ENCODE measurements at places on chromosomes 16 and 17.

DNA sequence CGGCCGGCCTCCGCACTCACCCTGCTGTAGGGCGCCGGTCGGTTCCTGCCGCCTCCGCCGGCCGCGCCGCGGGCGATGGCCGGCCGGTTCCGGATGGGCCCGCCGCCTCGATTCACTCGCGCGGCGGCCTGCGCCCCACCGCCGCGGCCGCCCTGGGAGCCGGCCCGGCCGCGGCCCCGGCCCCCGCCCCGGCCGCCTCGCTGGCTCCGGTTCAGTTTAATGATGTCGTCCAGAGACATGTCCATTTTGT lies 158 bp downstream of the ALYREF start:
- no peak for DNase-seq

DNA sequence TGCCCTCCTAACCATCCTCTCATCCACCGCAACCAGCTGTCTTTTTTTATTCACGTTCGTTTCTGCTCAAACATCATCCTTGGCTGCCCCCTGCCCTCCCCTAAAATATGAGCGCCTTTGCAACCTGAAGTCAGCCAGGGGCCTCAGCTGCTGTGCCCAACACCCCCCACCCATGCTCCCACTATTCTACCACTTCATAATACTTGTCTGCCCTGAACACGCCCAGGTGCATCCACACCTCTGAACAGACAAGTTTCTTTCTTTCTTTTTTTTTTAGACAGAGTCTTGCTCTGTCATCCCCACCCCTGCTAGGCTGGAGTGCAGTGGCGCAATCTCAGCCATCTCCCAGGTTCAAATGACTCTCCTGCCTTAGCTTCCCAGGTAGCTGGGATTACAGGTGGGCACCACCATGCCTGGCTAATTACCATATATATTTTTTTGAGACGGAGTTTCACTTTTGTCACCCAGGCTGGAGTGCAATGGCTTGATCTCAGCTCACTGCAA lies 26.9 kb downstream of the CEP295NL start:
- DNase-seq, result no peak

DNA sequence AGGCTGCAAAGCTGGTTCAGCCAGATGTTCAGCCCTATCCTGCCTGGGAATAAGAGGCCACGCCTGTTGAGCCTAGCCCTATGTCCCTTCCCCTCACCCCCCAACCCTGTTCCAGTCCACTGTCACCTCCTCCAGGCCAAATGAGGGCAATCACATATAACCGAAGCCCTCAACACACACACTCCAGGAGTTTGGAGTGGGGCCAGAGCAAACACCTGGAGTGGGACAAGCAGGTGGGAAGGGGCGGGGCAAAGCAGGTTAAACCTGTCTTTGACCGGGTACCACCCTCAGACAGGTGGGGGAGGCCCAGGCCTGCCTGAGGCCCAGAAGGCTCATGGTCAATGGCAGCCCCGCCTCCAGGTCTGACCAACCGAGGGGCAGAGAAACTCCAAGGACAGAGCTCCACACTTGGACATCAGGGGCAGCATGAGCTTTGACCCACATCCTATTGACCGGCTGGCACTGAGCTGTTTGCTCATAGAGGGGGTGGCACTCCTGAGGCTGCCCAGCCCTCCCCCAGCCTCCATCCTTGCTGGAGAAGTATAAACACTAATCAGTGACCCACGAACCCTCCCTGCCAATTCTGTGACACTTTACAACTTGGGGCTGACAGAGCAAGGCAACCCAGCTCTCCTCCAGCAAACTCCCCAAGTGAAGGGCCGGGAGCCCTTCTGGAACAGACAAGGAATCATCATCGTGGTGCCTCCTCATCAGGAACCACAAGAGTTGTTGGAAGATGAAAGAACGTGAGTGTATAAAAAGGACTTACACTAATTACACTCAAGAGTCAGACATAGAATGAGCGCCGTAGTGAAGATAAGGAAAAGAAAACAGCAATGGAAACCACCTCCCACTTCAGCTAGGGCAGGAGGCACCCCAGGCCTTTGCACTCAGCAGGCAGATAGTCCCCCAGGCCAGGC lies 1.5 kb downstream of the ESRP2 start:
- DNase-seq, result no peak

GRCh38 chr16:57475711-57476339 lies 10.5 kb downstream of the DOK4 start:
- DNase-seq, result no peak

- no peak for DNase-seq
These were observed 6.7 kb downstream of the TRPV1 start for GRCh38 chr17:3602499-3602898.

- DNase-seq, result no peak
These were observed 10.8 kb downstream of the MAP2K3 start for GRCh38 chr17:21295036-21295952.

- no peak for DNase-seq
These were observed 54.2 kb upstream of the TRAP1 start for GRCh38 chr16:3771513-3771912.

- DNase-seq, result no peak
These were observed 64.8 kb upstream of the TBC1D3K start for GRCh38 chr17:37859451-37859850.

- no peak for DNase-seq
These were observed 2.3 kb downstream of the ARL4D start for GRCh38 chr17:43400943-43401717.

GRCh38 chr16:85639529-85640253 lies 26.6 kb downstream of the GSE1 start:
- no peak for DNase-seq

- no peak for DNase-seq
These were observed 214.1 kb downstream of the SEC14L1 start for GRCh38 chr17:77354670-77355455.

DNA sequence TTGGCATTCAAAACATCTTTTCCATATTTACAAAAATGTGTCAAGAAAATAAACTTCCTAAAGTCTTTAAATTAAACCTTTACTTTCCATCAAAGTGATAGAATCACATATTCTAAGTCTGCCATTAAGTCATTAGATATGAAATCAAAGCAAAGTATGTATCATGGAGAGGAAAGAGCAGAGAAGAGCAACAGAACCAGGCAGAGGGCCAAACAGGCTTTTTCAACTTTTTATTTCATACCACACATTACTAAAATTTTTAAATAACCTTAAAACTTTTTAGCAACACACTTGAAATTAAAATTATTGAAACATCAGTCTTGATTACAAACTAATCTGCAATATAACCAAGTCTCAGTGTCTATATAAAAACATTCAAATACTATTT lies 13.8 kb downstream of the SIAH1 start:
- DNase-seq, result no peak

GRCh38 chr17:59859444-59860025 lies 33.2 kb downstream of the TUBD1 start:
- DNase-seq, result peak; percentile 33

GRCh38 chr17:9907883-9908648 lies 3.0 kb upstream of the RCVRN start:
- no peak for DNase-seq

DNA sequence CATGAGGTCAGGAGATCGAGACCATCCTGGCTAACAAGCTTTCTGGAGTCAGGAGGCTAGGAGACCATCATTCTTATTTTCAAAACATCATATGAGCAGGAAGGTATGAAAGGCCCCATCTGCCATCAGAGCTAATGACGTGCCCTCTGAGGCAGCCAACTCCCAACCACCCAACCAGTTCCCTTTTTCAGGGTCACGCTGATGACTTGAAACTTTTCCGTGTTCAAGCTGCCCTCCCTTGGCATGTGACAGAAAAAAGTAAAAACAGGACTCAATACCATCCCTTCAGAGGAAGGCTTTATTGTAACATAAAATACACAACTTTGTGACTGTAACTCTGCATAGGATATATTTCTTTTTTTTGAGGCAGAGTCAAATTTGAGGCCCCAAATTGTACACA lies 4.6 kb upstream of the GHDC start:
- no peak for DNase-seq

DNA sequence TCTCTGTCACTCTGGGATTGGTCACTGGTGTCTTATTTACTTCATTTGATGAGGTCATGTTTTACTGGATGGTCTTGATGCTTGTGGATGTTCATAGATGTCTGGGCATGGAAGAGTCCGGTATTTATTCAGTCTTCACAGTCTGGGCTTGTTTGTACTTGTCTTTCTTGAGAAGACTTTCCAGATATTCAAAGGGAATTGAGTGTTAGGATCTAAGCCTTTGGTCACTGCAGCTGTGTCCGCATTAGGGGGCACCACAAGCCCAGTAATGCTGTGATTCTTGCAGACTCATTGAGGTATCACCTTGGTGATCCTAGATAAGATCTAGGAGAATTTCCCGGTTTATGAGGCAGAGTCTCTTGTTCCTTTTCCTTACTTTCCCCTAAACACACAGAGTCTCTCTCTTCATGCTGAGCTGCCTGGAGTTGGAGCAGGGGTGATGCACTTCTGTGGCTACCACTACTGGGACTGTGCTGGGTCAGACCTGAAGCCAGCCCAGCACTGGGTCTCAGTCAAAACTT lies 214.7 kb downstream of the SPECC1 start:
- no peak for DNase-seq

- DNase-seq, result peak; percentile 69
These were observed 29.4 kb downstream of the COG7 start for GRCh38 chr16:23423496-23424049.

DNA sequence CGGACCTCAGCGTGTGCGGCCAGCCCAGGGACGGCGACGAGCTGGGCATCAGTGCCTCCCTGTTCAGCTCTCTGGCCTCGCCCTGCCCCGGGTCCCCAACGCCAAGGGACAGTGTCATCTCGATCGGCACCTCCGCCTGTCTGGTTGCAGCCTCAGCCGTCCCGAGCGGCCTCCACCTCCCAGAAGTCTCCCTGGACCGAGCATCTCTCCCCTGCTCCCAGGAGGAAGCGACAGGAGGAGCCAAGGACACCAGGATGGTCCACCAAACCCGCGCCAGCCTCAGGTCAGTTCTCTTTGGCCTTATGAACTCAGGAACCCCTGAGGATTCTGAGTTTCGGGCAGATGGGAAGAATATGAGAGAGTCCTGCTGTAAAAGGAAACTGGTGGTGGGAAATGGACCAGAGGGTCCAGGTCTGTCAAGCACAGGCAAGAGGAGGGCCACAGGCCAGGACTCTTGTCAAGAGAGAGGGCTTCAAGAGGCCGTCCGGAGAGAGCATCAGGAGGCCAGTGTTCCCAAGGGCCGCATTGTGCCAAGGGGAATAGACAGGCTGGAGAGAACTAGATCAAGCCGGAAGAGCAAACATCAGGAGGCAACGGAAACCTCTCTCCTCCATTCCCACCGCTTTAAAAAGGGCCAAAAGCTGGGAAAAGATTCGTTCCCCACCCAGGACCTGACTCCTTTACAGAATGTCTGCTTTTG lies 825 bp downstream of the HASPIN start:
- no peak for DNase-seq

- DNase-seq, result no peak
These were observed 79.1 kb downstream of the C17orf67 start for GRCh38 chr17:56754523-56755208.

GRCh38 chr17:57946798-57947358 lies 8.3 kb downstream of the CUEDC1 start:
- no peak for DNase-seq

DNA sequence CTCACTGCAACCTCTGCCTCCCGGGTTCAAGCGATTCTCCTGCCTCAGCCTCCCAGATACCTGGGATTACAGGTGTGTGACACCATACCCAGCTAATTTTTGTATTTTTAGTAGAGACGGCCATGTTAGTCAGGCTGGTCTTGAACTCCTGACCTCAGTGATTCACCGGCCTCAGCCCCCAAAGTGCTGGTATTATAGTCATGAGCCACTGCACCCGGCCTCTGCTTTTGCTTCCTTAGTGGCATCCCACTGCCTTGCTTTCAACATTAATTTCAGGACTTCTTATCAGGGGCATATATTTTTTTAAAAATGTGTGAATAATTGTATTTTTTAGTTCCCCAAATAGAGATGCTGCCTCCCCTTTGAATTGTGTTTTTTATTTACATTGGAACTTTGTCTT lies 98.8 kb downstream of the SYCE1L start:
- DNase-seq, result no peak

GRCh38 chr16:9844361-9844760 lies 337.9 kb downstream of the GRIN2A start:
- DNase-seq, result no peak

DNA sequence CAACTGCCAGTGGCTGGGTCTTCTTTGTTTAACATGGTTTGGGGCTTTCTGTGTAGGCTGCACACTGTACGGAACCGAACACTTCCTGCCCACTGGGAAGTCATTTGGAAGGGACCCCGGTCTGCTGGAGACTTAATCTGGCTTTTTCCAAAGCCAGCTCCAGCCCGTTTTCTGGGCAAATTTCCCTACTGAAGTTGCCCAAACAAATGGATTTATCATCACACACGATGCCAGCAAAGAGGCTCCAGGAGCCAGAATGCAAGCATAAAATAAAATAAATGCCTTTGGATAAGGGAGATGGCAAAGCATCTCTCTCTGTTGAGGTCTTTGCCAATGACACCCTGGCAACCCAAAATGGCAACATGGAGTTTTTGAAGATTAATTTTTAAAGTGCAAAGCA lies 259.9 kb upstream of the IRX3 start:
- DNase-seq, result no peak

DNA sequence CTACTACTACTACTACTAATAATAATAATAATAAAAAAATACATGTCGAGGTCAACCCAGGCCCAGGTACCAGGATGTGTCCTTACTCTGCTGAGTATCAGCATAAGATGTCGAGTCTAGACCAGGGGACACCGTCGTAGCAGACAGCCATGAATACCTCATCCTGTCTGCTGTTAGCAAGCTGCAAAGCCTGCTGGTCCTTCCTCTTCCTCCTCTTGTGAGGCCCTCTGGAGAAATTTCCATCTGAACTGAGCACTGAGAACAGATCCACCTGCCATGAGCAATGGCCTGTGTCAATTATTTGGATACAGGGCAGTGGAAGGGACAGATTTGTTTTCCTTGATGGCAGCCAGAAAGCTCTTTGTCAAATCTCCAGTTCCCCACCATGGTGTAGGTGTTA lies 168.5 kb downstream of the XYLT1 start:
- DNase-seq, result no peak

DNA sequence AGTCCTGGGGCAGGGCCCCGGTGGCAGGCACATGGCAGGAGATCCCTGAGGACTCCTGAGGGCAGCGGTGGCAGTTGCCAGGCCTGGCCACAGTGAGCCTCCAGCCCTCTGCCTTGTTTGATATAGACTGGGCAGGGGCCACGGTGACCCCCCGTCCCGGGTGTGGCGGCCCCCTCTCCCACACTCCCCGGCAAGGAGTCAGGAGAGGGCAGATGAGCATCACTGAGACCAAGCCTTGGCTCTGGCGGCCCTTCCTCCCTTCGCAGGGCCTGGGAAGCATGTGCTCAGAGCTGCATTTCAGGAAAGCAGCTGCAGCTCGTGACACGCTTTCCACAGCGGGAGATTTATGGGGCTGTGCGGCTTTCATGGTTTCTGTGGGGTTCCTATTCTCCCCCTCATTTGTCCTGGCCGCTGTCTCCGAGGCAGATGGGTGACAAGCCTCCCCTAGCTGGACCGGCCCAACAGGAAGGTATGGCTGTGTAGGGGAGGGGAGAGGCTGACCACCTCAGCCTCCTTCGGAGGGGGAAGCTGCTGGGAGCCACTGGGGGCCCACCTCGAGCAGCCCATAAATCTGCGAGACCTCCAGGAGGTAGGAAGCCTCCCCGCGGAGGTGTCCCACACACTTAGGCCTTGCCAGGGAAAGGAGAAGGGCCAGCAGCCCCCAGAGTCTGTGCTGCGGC lies 211.4 kb downstream of the NTN1 start:
- no peak for DNase-seq
